Naive B cell (primary cell): ENCODE measurements at places on chromosomes 5 and 9. TPM values are rescaled to one million over a fixed set of nuclear protein-coding genes. Genes with fewer than 3 reads are reported as not detected.
A peak's percentile ranks its signal among the peaks of the same experiment; 100 is the strongest.

- peak; percentile 32 for DNase-seq
These were observed 1.9 kb downstream of the GPBP1 start for GRCh38 chr5:57175551-57176309.

GRCh38 chr5:142411656-142412425 is 87.0 kb upstream of the SPRY4 start:
- DNase-seq, result no peak

Gene FOXD4L4
- not detected for polyA plus RNA-seq

GRCh38 chr5:32942225-32942989 is 231.3 kb downstream of the NPR3 start:
- no peak for DNase-seq

- DNase-seq, result no peak
These were observed 6.8 kb downstream of the FBP2 start for GRCh38 chr9:94586814-94587213.

GRCh38 chr5:56674441-56674840 is 140.9 kb upstream of the MAP3K1 start:
- DNase-seq, result no peak

DNA sequence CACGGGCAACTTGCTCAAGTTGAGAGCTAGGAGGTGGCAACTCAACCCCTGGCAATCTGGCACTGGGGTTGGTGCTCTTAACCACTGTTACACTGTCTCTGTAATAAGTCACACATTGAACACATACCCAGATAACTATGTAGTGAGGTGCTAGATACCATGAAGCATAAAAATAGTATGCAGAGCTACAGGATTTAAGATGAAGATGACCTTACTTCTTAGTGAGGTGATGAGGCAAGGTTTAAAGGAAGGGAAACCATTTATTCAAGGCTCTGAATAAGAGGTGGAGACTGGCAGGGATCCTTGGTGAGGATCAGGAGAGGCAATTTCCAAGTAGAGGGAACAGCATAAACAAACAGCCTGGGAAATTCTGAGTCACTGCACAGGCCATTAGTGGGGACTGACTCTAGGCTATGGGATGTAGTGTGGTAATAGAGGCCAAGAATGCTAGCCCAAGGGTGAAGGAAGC is 67.6 kb upstream of the NR3C1 start:
- DNase-seq, result no peak

DNA sequence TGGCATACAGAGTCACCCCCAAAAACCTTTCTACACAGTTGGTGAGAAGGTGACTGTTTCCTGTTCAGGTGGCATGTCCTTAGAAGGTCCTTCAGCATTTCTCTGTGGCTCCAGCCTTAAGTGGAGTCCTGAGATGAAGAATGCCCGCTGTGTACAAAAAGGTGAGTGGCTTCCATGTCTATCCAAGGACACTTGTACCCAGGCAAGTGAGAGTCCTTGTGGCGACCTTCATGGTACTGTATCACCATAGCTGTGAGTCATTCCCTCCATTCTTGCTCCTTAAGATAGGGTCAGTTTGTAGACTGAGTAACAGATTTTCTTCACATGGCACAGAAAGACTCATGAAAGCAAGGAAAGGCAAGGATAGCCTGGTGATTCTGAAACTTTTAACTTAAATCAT is 63.1 kb downstream of the C7 start:
- DNase-seq, result no peak

- no peak for DNase-seq
These were observed 406.8 kb downstream of the BRINP1 start for GRCh38 chr9:118962426-118962825.

- no peak for DNase-seq
These were observed 41.6 kb upstream of the CD180 start for GRCh38 chr5:67238191-67238590.
